Stimulated activated CD4-positive, alpha-beta T cell treated with anti-CD3 and anti-CD28 coated beads, Interleukin-15, amount 100 ng/mL, for 1 hour (primary cell): ENCODE measurements at places on chromosomes 4 and X.

DNA sequence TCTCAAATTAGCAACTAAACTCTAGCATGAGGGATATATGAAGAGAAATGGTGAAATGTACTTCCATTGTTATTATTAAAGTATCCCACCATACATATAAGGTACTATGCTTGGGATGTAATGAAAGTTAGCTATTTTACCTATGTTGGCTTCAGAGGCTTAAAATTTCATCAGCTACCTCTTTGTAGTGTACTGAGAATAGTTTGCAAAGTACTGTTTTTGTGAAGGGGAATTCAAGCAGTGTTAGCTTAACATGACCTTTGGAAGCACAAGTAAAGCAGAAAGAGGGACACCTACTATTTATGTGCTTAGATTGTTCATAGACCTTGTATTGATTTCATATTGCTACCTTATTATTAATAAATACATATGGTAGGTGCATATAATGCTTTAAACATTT lies 11.8 kb downstream of the PPP4R3C start:
- DNase-seq = no peak

DNA sequence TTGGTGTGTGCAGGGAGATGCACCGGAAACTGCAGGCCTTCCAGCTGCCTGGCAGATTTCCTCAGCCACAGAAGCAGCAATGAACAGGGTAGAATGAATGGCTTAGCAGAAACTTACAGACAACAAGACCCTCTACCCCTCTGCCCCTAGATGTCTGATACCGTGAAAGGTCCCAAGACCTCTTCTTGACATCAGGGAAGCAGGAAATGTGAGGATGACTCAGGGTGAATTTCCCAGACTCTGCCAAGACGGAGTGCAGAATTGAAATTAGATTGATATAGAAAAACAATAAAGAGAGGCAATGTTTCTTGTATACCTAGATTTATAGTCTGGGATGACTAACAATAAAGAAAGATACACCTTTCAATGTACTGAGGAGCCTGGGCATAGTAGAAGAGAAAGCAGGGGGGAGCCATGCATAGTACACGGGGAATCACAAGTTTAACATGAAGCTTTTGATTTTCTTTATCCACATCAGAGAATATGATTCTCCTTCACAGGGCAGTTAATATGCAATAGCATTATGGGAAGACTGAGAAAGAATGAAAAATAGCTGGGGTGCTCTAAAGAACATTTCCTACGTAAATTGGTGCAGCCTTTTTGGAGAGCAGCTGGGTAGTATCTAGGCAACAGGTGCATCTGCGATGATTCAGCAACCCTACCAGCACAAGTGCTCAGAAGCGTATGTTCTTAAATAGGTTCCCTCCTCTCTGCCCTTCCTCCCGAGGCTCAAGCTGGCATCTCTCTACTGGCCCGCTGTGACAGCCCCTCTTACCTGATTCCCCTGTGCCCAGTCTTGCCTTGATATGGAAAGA lies 18.3 kb upstream of the CXCR3 start:
- DNase-seq = no peak

- no peak for DNase-seq
Observed at GRCh38 chr4:147633113-147633512, 15.9 kb downstream of the TMEM184C start.

DNA sequence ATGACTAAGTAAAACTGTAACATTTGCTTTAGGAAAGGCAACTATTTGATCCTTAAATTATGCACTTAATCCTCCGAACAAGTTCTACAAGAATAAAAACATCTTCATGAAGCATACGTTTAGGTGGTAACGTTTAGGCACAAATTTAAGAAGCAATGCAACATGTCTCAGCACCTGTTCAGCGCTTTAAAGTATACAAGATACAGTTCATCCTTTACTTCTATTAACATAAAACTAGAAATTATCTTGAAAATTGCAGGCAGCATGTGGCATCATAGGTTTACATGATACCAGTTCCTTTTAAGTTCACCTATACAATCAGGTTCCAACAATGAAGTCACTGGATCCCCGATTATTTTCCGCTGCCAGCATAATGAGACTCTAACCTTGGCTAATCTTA lies 1.5 kb downstream of the PLA2G12A start:
- DNase-seq = no peak

- DNase-seq = no peak
Observed at GRCh38 chr4:140113653-140114052, 40.3 kb downstream of the MAML3 start.

GRCh38 chr4:153403726-153404125 lies 59.2 kb downstream of the MND1 start:
- DNase-seq = no peak

DNA sequence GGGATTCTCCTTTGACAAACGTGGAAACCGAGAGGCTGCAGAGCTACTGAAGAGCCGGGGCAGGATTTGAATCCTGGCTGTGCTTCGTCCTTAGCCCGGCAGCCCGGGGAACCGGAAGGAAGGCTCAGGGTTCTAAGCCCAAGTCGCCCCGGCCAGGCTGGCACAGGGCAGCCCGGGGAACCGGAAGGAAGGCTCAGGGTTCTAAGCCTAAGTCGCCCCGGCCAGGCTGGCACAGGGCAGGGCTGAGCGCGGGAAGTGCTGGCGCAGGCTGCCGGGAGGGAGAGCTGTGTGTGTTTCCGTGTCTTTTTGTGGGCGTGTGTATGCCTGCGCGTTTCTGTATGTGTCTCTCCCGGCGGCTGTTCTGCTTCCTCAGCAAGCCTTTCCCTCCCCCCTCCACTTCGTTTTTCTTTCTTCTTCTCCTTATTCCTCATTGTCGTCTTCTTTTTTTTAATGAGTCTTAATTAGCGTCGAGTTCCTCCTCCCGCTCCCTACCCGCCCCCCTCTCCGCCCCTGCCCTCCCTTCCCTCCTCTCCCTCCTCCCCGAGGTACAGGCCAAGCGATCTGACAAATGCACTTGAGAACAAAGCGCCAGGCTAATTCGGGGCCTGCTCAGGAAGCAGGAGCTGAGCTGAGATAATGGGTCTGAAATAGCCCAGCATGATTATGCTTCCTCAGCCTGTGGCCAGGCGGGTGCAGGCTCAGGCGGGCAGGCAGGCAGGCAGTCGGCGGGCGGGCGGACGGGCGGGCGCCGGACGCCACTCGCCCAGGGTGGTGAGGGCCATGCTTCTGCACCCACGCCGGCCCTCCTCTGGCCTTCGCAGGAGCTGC lies 65.9 kb downstream of the EFNB1 start:
- no peak for DNase-seq

- no peak for DNase-seq
Observed at GRCh38 chrX:30607155-30607554, 29.6 kb upstream of the TASL start.

- no peak for DNase-seq
Observed at GRCh38 chr4:138398322-138398721, 156.2 kb upstream of the SLC7A11 start.

DNA sequence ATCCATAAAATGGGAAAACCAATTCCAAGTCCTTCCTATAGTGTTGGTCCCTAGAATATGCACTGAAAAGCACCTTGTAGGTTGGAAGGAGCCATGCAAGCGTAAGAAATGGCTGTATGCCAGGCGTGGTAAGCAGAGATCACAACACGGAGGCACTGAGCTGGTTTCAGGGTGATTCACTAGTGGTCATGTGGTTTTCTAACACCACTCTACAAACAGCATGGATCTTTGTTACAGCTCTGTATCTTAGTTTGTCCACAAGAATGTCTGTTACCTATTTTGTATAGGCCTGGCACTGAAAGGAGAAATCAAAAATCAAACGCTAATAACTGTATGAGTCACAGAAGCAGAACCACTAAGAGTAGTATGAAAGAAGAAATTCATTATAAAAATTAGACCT lies 71.9 kb downstream of the MAGEB17 start:
- DNase-seq = no peak

DNA sequence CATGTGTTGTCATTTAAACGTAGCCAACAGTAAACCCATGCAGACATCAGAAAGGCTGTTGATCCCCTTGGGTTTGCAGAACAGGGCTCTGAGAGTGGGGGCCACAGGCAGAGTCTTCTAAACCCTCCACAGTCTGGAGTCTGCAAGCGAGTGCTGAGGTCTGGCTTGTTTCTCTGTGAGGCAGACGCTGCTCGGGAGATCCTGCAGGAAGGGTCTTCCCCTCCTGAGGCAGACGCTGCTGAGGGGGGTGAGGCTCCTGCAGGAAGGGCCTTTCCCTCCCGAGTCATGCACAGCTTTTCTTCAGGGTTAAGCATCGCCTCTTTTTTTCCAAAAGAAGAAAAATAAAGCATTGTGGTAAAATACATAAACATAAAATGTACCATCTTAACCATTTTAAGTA lies 17.1 kb upstream of the PDE6B start:
- no peak for DNase-seq

DNA sequence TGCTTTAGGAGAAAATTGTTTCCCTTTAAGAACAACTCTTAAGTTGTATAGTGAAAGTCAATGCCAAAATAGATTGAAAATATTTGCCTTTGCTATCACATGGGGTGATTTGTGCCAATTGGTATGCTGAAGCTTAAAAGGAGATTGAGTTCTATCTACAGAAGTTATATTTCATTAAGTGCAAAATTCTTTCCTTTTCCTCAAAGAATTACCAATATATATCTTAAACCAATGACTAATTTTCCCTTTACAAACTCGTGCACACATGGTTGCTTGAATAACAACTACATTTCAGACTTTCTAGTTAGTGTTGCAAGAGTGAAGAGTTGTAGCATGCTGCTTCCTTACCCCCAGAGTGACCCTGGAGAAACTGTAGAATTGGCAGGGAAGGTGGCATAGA lies 990.0 kb upstream of the PABPC4L start:
- DNase-seq = no peak

GRCh38 chr4:101008503-101008902 lies 338.8 kb downstream of the PPP3CA start:
- no peak for DNase-seq

- DNase-seq = no peak
Observed at GRCh38 chr4:152277333-152277732, 258.6 kb downstream of the FBXW7 start.

DNA sequence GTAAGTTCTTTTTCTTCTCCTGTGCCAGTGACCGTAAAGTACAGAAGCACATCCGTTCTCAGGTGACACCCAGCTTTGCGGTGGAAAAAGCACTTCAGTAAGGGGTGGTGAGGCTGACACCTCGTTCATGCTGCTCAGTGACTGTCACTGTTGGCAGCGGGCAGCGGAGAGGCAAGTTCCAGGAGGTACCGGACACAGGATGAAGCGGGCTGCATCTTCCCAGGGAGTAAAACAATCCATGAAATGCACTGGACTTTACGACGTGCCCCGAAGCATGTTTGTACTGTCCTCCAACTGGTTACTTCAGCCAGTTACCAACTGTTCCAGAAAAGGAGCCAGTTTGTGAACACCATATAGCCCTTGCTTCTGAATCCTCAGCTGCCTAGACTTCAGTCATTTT lies 110.7 kb downstream of the ZNF827 start:
- DNase-seq = no peak

- DNase-seq = no peak
Observed at GRCh38 chr4:135741583-135741982, 1540.0 kb upstream of the PABPC4L start.

GRCh38 chr4:2837110-2837903 lies 6.3 kb upstream of the ADD1 start:
- no peak for DNase-seq

- no peak for DNase-seq
Observed at GRCh38 chr4:123250843-123251242, 145.8 kb upstream of the SPRY1 start.

DNA sequence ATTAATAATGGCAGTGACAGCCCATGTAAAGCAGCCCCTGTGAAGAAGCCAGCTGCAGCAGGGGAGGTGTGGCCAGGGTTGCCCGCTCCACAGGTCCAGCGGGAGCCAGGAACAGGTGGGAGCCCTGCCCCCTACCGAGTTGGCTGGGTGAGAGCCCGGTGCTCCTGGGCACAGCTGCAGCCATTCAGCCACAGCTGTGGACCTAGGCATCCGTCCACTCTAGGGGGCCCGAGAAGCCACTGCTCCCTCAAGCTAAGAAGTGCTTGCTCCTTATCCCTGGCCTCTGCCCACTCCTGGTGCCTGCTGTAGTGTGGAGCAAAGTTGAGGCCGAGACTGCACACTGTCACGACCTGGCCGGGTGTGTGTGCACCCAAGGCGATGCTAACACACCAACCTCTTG lies 1469.0 kb downstream of the PCDH7 start:
- no peak for DNase-seq

- no peak for DNase-seq
Observed at GRCh38 chr4:98222306-98222705, 38.9 kb upstream of the RAP1GDS1 start.

GRCh38 chr4:151717314-151717713 lies 43.5 kb downstream of the GATB start:
- no peak for DNase-seq

GRCh38 chr4:98586962-98587354 lies 71.5 kb downstream of the TSPAN5 start:
- DNase-seq = no peak

GRCh38 chr4:2802618-2803531 lies 10.0 kb downstream of the SH3BP2 start:
- DNase-seq = no peak

- no peak for DNase-seq
Observed at GRCh38 chrX:48696909-48697727, 584 bp downstream of the SUV39H1 start.

GRCh38 chr4:148261848-148262247 lies 180.4 kb downstream of the NR3C2 start:
- no peak for DNase-seq

DNA sequence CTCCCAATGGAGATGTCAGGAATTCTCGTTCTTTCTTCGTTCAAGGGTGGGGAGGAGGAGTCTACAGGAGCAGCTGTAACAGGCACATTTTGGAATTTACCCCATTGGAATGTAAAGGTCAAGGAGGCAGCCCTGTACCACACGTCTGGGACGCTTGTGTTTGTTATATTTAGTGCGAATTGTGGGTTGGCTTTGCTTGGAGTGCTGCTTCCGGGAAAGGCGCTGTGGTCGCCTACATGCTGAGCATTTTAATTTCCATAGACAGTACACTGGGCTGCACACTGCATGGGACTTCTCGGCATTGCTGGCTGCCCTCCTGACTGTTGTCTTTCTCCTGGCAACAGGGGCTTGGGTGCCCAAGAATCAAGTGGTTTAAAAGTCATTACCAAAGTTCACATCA lies 12.8 kb downstream of the GYG2 start:
- no peak for DNase-seq

- DNase-seq = no peak
Observed at GRCh38 chr4:128517739-128518510, 230.3 kb upstream of the PGRMC2 start.

- no peak for DNase-seq
Observed at GRCh38 chr4:38489011-38489861, 174.8 kb upstream of the KLF3 start.

DNA sequence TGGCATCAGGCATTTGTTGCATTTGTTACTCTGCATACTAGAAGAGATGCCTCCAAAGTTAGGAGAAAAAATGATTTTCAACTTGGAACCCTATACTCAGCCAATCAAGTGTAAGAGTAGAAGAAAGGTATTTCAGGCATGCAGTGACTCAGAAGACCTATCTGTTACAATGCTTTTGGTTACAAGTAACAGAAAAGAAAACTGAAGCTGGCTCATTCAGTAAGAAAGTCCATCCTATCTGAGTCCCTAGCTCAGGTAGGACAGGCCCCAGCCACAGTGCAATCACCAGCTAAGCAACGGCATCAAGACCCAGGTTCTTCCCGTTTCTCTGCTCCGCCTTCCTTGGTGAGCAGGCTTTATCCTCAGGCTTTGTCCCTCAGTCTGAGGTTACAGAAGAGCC lies 23.3 kb downstream of the MECP2 start:
- no peak for DNase-seq

GRCh38 chr4:1784789-1785591 lies 8.1 kb upstream of the FGFR3 start:
- DNase-seq = no peak
